Smooth muscle cell of bladder (primary cell): ENCODE measurements at places on chromosomes 7 and 10. TPM values are rescaled to one million over a fixed set of nuclear protein-coding genes. Genes with fewer than 3 reads are reported as not detected.

The FOXI2 gene
- not detected in 2 replicates for total RNA-seq

The TMEM225B gene
- total RNA-seq: 0.46 and 1.1 TPM in 2 replicates

The JAKMIP3 gene
- total RNA-seq: 0.14 and 0.55 TPM in 2 replicates

The UCN3 gene
- not detected in 2 replicates for total RNA-seq

The MUC3A gene
- total RNA-seq: not detected in 2 replicates

The TMEM248 gene
- 76.8 and 104 TPM in 2 replicates for total RNA-seq

The OPN1SW gene
- not detected in 2 replicates for total RNA-seq

The VPS37D gene
- total RNA-seq: 5.7 and 6.8 TPM in 2 replicates

The OR6B1 gene
- total RNA-seq: not detected in 2 replicates

The MCM10 gene
- 1.00 and 1.2 TPM in 2 replicates for total RNA-seq

The GARIN1A gene
- 0.43 and 0.83 TPM in 2 replicates for total RNA-seq

The CBX3 gene
- 105 and 112 TPM in 2 replicates for total RNA-seq

The CUZD1 gene
- 0.43 and 0.55 TPM in 2 replicates for total RNA-seq

The MTPN gene
- total RNA-seq: 88.3 and 115 TPM in 2 replicates

The HECW1 gene
- total RNA-seq: 3.1 and 3.8 TPM in 2 replicates

The ACTL6B gene
- not detected in 2 replicates for total RNA-seq

The CDK6 gene
- 16.4 and 18.1 TPM in 2 replicates for total RNA-seq

The TRAPPC14 gene
- total RNA-seq: 5.8 and 10.4 TPM in 2 replicates

The PTPRZ1 gene
- not detected in 2 replicates for total RNA-seq

The LIPA gene
- total RNA-seq: 45.8 and 64.1 TPM in 2 replicates

The ADIRF gene
- total RNA-seq: 107 and 110 TPM in 2 replicates

The NKX2-3 gene
- not detected in 2 replicates for total RNA-seq

The CNPY1 gene
- not detected in 2 replicates for total RNA-seq

The RHOBTB1 gene
- total RNA-seq: 34.4 and 45.8 TPM in 2 replicates

The DYNC1I1 gene
- total RNA-seq: 0.28 and 0.83 TPM in 2 replicates

The ERVW-1 gene
- 0.09 TPM in 1 of 2 replicates, not detected in the other for total RNA-seq

The SORCS1 gene
- 0.14 and 0.18 TPM in 2 replicates for total RNA-seq

The TEX47 gene
- total RNA-seq: not detected in 2 replicates

The HMX2 gene
- not detected in 2 replicates for total RNA-seq

The BTRC gene
- 10.4 and 10.8 TPM in 2 replicates for total RNA-seq

The TMEM213 gene
- total RNA-seq: not detected in 2 replicates

The SFTPD gene
- not detected in 2 replicates for total RNA-seq

The FAM25C gene
- not detected in 2 replicates for total RNA-seq

The ODAD2 gene
- 1.2 and 3.1 TPM in 2 replicates for total RNA-seq

The TMEM184A gene
- total RNA-seq: 0.09 and 0.14 TPM in 2 replicates

The ASB10 gene
- not detected in 2 replicates for total RNA-seq

The AKR1C8 gene
- total RNA-seq: not detected in 2 replicates

The ANKRD61 gene
- total RNA-seq: not detected in 2 replicates

The AQP1 gene
- 1.00 and 1.5 TPM in 2 replicates for total RNA-seq

The CYP26A1 gene
- 0.09 and 0.14 TPM in 2 replicates for total RNA-seq

The GIMAP8 gene
- total RNA-seq: 0.09 TPM in 1 of 2 replicates, not detected in the other

The ASZ1 gene
- not detected in 2 replicates for total RNA-seq

The PSD gene
- 3.3 and 6.3 TPM in 2 replicates for total RNA-seq

The PVRIG gene
- total RNA-seq: not detected in 2 replicates

The FZD1 gene
- 9.5 and 15.6 TPM in 2 replicates for total RNA-seq

The BLNK gene
- total RNA-seq: 0.09 and 0.28 TPM in 2 replicates

The SMIM30 gene
- 51.8 and 57.1 TPM in 2 replicates for total RNA-seq

The IGFBP1 gene
- total RNA-seq: 0.14 TPM in 1 of 2 replicates, not detected in the other

The PDE1C gene
- total RNA-seq: 0.92 and 2.7 TPM in 2 replicates

The SPDYE2 gene
- total RNA-seq: not detected in 2 replicates

The NACAD gene
- total RNA-seq: 0.71 and 0.83 TPM in 2 replicates

The NSMCE4A gene
- 13.6 and 16.5 TPM in 2 replicates for total RNA-seq

The CPXM2 gene
- total RNA-seq: 3.1 and 29.0 TPM in 2 replicates

The PAPSS2 gene
- 114 and 147 TPM in 2 replicates for total RNA-seq
